CD4-positive, alpha-beta T cell (primary cell): ENCODE measurements at places on chromosomes 6 and 20.

DNA sequence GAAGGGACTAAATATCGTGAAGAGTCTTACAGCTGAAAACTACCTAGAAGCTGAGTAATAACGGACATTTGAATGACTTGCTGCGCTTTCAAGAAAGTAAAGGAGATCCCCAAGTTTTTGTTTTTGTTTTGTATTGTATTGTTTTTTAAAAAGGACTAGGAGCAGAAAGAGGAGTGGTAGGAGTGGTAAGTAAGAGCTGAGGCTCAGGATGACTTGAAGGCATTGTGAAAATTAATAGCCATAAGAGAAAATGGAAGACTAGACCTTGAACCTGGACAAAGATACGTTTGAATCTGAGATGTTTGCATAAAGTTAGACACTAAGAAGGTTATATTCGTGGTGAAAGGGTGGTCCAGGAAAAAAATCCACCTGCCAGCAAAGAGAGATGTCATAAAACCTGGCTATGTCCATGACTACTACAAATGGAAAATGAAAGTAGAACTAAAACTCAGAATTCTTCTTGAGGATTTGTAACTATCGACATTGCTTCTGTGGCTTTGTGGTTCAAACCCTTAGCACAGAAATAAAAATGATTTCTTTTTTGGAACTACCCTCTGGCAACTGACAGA, 824.8 kb upstream of the FLRT3 start:
- no peak for DNase-seq

- DNase-seq: no peak
Observed at GRCh38 chr6:85828973-85829372, 186.3 kb upstream of the SYNCRIP start.

- DNase-seq: no peak
Observed at GRCh38 chr20:52752023-52752422, 220.1 kb upstream of the TSHZ2 start.

DNA sequence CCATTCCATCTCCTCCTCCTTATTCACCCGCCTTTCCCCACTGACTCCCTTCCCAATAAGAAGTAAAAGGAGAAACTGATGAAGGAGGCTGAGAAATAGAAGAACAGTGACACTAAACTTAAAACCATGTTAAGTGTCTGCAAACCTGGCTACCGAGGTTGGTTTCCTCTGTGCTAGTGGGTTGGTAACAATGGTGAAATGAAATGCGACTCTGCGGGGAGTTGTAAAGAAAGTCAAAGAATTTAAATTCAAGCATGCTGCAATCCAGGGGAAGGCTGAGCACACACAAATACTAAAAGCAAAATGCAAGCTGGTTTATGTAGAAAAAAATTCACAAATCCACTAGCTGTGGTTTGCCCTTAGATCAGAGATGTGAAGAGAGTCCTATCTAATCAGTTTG, 155.2 kb upstream of the PDE10A start:
- no peak for DNase-seq

- DNase-seq: no peak
Observed at GRCh38 chr20:63930971-63931553, 25.2 kb downstream of the UCKL1 start.

- no peak for DNase-seq
Observed at GRCh38 chr6:14671261-14671681, 553.7 kb downstream of the CD83 start.

- peak; percentile 19 for DNase-seq
Observed at GRCh38 chr6:150072201-150072600, 3.3 kb upstream of the ULBP3 start.

- no peak for DNase-seq
Observed at GRCh38 chr20:7361321-7361720, 578.9 kb downstream of the HAO1 start.

DNA sequence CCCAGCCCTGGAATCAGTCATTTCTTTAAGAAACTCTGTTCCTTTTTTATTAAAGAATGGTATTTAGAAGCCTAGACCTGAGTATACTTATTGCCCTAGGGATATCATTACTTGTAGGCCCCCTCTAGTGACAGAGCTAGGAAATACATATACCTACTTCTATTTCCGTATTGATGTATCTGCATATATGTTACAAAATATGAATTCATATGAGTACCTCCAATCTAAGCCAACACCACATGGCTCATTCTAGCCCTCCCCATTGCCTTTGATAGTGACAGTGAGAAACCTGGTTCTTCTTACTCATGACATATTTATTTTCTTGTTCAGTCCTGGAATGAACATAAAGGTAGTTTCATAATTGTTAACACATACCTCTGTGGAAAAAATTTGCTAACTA, 137.2 kb downstream of the FARS2 start:
- DNase-seq: no peak

DNA sequence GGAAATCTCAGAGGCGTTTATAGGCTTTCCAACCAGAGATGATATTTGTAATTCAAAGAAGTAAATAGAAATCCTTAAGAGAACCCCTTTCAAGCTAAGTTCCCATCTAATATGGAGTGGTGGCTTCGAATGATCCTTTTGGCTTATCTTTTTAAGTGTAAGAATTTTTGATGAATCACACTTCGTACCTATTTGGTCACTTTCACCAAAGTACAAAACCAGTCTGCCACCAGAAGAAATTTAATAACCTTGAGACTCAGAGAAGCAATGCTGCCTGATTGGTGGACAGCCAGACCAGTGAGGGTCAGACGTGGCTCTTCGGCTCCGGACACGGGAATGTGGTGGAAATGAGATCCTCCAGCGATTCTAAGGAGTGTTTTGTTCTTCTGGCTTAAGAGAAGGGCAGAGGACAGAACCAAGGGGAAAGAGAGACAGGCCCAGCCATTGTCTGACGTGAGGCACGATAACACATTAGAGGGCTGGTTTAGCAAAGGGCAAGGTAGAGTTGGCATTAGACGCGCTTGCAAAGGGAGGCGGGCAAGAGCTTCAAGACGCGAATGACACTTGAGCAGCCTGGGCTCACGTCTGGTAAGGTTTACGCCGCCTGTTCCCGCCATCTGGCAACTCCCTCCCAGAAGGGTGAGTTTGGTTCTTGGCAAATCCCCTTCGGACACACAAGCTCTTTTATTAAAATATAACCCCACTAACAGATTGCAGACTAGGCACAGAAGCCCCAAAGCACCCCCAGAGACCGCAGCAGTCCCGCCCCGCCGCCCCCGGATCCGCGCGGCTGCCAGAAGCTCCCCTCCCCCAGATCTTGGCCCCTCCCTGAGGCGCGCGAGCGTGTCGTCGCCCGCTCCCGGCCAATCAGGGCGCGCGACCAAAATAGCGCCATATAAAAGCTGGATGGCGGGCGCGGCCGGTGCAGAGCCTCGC, 50.0 kb upstream of the EZR start:
- peak; percentile 98 for DNase-seq

- DNase-seq: no peak
Observed at GRCh38 chr6:99331531-99331930, 17.9 kb downstream of the FAXC start.

DNA sequence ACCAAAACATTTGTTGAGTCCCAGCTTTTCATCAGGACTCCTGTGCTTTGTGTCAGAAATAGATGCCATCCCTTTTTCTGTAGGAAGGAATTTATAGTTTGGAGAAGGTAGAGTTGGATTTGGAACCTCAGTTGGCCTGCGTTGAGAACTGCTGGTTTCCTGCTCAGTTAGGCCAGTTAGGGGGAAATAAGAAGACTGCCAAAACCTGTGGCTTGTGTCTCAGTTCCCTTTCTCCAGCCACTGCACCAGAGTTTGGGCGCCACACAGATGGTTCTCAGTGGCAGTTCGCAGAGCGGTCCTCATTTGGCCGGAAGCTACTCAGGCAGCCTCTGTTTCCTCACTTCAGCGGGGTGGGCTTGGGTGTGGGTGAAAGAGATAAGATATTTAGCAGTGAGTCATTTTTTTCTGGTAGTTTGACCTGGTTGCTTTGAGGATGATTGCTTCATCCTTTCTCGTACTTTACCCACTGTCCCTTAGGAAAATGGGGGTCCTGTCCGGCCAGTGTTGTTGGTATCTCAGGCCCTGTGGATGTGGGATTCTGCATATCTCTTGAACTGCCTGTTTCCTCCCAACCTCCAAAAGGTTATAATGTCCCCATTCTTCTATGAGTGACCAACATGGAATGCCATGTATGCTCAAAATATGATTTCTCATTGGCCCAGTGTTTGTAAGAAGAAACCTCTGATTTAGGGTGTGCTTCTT, 53.7 kb downstream of the JARID2 start:
- no peak for DNase-seq

GRCh38 chr20:24895898-24896658, 53.0 kb upstream of the CST7 start:
- no peak for DNase-seq

GRCh38 chr6:13488015-13488895, 855 bp upstream of the GFOD1 start:
- peak; percentile 5 for DNase-seq

GRCh38 chr6:56734335-56734734, 91.6 kb upstream of the DST start:
- DNase-seq: no peak

DNA sequence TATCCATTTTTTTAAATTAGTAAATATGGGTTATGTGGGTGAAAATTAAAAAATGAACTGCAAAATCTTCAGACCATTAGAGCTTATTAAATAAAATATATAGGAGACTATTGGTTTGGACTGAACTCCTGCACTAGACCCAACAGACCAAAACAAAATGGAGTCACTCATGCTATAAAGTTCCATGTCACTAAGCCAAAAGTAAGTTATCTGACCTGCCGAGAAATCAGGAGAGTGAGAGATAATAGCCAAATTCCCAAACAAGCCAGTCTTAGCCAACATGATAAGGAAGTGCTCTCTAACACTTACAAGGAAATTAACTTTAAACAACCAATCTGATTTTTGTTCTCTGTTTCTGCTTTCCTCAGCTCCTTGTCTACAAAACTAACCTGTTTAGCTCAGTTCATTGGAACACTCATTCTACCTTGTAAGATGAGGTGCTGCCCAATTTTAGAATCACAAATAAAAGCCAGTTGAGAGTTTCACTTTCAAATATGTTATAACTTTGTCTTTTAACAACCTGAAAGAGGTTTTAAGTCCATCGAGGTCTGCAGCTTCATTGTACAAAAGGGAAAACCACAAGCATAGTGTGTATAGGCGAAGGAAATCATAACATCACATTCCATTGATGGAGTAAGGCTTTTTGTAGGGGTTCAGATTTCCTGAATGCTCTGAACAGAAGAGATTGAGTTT, 220.5 kb downstream of the TENT5A start:
- DNase-seq: no peak

DNA sequence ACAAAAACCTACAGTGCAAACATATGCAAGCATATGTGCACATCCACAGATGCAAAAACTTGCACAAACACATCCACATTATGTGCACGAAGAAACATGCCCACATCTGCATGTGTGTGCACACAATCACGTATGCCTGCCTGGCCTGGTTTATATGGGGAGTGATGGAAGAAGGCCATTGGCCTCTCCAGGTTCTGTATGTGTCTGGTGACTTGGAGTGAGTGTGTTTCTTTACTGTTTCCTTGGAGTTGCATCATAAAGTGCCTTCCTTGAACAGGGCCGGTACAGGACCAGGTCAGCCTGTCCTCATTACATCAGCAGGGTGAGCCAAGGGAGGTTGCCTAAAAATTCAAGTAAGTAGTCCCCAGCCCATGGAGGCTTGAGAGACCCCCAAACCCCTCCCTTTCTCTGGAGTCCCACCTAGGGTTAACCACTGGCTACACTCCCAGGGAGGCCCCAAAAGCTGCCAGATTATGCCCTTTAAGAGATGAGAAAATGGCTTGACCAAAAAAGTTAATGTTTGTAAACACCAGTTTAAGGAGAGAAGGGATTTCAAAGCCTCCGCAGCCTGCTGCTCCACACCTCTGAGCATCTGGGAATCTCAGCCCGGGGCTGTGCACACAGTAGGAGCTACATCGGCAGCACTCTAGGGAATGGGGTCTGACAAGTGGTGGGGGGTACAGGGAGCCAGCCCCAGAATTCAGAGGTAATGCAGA, 140.8 kb downstream of the VEGFA start:
- DNase-seq: no peak

DNA sequence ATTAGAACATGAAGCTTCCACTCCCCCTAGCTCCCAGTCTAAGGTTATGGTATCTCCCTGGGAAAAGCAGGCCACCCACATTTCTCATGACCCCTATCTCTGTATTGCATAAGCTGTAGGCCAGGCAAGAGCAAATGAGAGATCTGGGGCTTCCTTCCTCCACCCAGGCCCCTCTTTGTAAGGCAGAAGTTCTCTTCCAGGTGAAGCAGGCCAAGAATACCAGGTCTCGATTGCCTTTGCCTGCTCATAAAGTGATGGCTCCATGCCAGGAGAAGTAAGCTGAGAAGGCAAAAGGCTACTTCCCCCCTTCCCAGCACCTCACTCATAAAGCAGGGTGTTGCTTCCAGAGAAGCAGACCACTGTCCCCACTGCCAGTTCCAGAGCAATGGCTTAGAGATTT, 144.1 kb upstream of the KCNK16 start:
- no peak for DNase-seq
